HL-60 (cell line): ENCODE measurements at places on chromosomes 13 and 19.

GRCh38 chr19:3135961-3136683 lies at the start of gene GNA15:
TSS of gene GNA15 (plus strand) at chr19:3136033. CDS start at chr19:3136451, 418 bp downstream.
- peak; percentile 90 for DNase-seq

- no peak for DNase-seq
Measured at GRCh38 chr19:535017-535835, 3.7 kb downstream of the CDC34 start.

- DNase-seq: no peak
Measured at GRCh38 chr19:30314056-30314804, 58.0 kb upstream of the ZNF536 start.

DNA sequence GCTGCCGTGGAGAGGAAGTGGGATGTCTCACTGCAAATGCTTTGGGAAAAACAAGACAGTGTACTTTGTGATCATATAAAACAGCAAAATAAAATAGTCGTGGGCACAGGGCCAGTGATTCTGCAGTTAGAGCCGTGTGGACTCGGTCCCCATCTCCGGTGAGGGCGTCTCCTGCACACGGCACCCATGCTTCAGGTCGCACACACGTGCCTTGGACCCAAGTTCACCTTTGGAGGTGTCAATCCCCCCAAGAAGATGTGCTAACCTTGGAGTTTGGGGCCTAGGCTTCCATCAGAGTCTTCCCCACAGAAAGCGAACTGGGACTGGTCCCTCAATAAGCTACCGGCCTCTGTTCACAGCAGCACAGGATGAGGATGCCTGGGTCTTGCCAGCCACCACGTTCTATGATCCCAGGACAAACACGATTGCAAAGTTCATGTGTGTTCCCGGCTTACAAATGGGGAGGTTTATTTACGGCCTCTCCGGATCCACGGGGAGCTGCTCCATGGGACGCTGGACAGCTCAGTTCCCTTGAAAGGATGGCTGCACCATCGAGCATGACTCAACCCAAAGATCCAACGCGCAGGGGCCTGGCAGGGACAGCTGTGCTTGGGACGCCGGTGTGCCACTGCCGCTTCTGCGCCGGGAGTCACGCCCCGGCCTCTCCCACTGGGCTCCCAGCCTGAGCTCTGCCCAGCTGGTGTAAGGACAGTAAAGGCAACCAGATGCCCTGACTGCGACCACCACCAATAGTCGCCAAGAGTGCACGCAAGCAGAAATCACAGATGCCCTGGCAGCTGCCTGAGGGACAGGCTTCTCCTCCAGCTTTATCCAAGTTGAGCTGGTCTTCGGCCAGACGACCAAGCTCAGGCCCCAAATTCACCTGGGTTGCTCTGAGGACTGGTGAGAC lies 8.6 kb downstream of the GAS6 start:
- no peak for DNase-seq

- no peak for DNase-seq
Measured at GRCh38 chr13:113207890-113208420, 514 bp downstream of the PCID2 start.
